Non-pigmented ciliary epithelial cell (primary cell): ENCODE measurements at places on chromosomes 2 and 18.

DNA sequence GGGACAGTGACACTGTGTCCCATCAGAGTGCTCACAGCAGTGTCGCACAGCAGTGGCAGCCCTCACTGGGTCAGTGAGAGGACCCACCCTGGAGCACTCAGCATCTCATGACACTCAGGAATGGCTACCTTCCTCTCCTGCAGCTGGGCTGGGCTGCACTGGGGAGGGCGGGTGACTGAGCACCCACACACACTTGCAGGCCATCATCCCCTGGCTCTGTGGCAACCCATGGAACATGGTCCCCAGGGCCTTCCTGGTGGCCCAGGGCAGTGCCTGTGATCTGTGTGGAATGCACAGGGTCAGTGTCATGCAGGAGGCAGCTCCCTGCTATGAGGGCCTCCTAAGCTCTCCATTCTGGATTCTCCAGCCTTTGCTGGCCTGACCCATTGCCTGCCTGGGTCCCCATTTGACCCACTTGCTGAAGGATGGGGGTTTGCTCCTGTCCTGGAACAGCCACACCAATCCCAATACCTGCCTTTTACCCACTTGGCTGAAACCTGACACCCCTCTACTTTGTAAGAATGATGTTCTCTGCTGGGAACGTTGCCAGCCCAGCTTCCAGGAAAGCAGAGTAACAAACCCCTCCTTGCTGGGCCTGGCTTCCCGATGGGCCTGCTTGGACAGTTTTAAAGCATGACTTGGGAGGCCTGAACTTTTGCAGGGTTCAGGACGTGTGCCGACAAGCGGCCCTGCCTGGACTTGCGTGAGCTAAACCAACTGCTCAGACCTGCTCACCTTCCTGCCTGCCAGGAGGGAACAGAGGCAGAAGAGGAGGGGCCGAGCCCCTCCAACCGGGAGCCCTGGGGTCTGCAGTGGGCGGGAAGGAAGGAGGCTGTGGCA, 13.7 kb downstream of the HS6ST1 start:
- peak; percentile 73 for DNase-seq

GRCh38 chr2:151302404-151302803, 12.9 kb upstream of the NMI start:
- no peak for DNase-seq

DNA sequence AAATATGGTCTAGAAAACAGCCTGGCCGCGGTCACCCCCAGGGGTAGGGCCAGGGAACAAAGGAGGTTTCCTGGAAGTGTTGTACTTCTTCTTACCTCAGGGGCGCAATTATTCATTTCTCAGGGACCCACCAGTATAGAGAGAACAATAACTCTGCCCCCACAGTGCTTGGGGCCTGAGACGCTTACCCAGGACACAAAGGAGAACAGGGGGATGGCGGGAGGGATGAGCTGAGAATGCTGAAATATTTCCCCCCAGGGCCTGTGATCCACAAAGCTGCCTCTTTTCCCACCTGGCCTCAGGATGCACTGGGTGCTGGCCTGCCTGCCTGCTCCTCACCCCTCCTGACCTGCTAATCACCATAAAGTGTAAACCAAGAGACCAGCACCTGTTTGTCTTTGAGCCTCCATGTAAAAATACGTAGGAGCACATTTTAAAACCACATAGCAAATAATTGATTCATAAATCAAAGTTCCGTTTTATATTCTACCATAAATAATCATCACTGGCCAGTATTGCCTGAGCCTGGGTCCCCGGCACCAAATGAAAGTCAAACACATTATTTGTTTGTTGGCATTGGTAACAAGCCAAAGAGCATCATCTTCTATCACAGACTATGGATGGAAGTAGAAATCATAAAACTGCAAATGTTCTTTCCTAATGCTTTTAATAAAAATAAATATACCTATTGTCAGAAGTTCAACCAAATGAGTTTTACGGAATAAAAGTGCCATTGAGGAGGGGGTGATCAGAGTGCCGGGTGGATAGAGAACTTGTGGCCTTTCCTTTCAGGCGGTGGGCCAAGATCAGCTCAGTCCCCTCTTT, 67.3 kb upstream of the RMDN2 start:
- no peak for DNase-seq

GRCh38 chr2:7432436-7432835, 515.2 kb downstream of the RNF144A start:
- DNase-seq = no peak

DNA sequence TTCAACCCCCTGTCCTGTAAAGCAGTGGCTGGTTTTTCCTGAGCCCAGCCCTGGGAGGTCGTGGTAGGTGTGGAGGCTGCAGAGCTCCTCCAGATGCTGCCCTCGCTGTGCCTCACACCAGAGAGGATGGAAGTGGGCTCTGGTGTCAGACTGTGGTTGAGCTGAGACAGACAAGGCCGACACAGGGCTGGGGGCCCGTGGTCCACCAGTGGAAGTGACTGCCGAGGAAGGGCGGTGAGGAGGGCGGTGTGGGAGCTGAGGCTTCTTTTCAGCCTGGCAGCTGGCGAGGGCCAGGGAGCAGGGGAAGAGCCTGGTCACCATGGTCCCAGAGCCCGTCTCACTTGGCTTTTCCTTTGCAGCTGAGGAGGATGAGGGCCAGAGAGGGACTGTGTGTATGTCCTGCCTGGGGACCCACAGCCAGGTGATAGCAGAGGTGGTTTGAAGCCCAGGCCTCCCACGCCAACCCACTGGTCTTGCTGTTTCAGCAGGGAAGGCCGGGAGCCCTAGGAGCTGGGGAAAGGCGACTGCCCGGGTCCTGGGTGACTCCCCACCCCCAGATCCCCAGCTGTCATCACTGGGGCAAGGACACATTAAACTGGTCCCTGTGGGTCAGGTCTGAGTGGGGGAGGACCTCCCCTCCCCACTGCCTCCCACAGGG, 8.5 kb downstream of the SFTPB start:
- no peak for DNase-seq

DNA sequence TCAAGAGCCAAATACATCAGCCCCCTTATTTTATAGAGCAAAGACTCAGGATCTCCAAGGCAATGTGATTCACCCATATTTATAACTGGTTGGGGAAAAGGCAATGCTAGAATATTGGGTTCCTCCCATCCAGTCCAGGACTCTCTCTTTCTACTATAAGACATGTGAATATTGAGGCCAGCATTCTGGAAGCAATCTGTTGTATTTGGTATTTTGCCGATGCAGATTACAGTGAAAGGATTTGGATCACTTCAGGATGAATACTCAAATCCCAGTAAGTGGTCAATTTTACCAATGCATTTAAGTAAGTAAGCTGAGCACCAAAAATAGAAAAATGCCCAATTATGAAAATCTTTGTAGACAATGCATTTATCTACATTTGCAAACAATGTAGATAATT, 1834.7 kb upstream of the PIK3C3 start:
- DNase-seq = no peak

DNA sequence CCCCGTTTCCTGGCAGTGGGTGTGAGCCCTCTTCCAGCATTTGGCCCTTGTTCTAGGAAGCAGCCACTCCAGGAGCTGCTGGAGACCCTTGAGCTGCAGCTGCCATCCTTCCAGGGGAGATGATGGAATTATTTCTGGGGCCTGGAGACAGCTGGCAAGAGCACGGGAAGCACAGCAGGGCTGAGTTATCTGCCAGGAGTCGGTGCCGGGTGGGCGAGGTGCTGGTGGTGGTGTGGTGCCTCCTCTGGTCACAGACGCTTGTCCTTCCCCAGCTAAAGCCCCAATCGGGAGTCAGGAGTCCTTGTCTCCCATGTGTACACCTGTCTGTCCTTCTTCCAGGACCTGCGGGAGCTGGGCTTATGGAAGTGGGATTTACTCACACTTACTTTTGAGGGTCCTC, 36.0 kb downstream of the DPYSL5 start:
- no peak for DNase-seq

DNA sequence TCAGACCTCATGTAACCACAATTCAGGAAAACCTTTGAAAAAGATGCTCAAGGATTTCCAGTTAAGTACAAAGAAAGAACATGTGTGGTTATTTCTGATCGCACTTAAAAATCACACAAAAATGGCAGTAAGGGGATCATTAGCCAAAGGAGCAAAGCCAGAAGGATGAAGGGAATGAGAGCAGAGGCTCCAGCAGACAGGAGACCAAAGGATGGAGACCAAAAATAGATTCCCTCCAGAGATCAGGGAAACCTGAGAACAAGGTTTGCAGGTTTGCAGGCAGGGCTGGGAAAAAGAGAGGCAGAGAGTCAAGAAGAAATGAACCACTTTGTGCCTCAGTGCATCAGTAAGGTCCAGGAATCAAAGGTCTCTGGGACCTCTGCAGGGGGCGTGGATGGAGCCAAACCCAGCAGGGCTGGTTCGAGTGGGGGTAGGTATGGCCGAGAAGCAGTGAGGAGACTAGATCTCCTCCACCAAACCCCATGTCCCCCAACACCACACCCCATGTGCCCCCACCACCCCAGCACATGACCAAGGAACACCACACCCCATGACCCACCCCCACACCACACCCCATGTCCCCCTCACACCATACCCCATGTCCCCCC, 98.5 kb upstream of the GPC1 start:
- no peak for DNase-seq

GRCh38 chr2:174012347-174013314, 47.5 kb upstream of the SP3 start:
- DNase-seq = no peak

GRCh38 chr2:28342081-28342967, 50.3 kb upstream of the FOSL2 start:
- DNase-seq = no peak

DNA sequence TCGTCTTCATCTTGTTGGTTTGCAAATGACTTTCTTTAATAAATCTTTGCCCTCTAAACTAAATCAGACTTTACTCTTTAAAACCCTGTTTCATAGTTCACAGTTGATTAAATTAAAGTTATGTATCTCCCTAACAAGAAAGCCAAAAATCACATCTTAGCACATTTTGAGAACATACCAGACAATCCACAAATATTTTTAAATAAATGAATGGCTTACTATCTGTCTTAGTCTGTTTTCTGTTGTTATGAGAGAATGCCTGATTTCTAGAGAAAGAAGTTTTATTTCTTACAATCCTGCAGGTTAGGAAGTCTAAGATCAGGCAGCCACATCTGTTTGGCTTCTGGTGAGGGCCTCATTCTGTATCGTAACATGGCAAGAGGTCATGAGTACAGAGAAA, 1090.2 kb upstream of the PIK3C3 start:
- DNase-seq = no peak

DNA sequence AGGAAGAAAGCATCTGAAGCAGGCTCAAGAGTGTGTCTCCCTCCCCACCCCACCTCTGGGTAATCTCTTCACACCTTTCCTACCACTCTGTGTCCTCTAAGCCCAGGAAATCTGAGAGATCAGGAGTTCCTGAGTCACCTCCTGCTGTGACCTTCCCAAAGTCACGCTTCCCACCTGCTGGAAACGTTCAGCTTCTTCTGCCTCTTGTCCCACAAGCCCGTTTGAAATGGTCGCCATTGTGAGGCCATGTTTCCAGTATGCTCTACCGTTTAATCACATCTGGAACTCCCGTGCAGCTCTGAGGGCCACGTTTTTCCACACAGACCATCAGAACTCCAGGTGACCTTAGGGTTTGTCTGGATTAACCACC, 25.9 kb downstream of the GREB1 start:
- no peak for DNase-seq
